GM12892 (cell line): ENCODE measurements at places on chromosomes 5 and 9.

DNA sequence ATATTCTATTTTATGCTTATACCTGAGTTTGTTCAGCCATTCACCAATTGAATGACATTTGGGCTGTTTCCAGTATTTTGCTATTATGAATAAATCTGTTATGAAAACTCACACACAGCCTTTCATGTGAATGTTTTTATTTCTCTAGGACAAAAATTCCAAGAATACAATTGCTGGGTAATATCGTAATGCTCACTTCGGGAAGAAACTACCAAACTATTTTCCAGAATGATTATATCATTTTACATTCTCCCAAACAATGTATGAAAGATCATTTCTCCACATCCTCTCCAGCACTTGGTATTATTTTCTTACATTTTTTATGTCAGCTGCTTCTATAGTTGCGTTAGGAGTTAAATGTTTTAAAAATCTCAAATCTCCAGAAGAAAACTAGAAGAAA lies 58.3 kb upstream of the LHFPL2 start:
- DNase-seq = no peak

DNA sequence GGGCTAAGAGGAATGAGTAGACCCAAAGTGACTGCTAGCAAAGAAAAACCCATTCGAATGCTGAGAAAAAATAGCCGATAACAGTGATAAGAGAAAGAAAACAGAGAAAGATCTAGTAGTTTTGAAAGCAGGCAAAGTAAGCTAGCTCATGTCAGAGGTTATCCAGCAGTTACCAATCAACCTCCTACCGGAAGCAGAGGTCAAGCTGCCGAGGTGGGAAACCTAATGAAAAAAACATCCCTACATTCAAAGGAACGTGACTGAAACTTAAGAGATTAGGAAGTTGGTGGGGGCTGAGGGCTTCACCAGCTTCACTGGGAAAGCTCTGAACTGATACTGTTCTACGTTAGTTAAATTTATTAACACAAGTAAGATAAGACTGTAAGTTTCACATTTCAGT lies 32.6 kb downstream of the SSBP2 start:
- DNase-seq = no peak

GRCh38 chr9:68749579-68750159 lies 44.6 kb downstream of the PIP5K1B start:
- DNase-seq = no peak

DNA sequence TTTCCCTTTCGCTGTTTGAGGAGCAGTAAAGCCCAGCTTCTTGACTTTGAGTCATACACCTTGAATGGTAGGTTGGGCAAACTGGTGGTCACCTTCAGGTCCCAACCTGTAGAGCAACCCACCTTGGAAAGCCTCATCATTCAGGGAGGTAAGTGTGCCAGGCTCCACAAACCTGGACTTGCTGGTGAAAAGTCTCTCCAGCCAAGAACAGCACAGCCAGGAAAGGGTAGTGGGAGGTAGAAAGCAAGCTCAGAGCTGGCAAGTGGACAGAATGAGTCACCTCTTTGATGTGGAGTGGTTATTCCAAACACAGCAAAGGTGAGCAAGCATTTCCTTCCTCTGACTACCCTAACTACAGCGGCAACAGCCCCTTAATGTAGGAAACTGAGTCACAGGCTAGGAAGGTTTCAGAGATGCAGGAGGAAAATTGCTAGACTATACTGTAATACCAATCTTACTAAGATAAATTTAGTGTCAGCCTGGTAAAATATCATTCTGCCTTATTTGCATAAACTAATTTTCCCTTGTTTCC lies 117.5 kb upstream of the MTAP start:
- no peak for DNase-seq

DNA sequence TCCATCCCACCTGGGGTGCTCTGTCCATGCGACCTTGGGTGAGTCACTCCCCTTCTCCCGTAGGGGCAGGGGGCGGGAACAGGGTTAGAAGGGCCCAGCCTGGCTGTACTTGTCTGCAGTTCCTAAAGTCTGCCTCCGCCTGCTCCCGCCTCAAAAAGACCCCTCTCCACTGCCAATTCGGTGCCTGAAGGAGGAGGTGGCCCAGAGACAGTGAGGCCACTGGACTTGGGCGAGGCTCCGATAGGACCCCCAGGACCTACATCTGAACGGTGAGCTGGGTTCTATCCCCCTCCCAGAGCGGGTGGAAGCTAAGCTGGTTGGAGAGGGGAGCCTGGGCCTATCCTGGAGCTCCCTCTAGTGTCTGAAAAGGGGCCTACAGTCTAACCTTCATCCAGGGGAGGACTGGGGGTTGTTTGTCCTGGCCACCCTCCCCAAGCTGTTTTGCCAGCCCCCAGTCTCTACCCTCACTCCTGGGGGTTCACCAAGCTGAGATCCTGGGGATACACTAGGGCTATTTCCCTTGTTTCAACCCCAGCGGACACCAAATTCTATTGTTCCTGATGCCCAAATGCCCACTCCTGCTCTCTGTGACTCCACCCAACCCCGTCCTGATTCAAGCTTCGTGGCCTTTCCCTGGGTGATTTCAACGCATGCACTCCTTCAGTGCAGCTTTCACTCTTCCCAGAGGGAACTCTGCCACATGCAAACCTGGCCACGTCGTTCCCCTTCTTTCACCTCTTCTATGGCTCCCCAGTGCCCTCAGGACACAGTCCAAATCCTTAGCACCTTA lies 6.1 kb upstream of the CRB2 start:
- DNase-seq = peak; percentile 82

- no peak for DNase-seq
These were observed 89.2 kb upstream of the ZNF462 start for GRCh38 chr9:106773750-106774149.

GRCh38 chr5:17064241-17064640 lies 128.2 kb upstream of the MYO10 start:
- no peak for DNase-seq

DNA sequence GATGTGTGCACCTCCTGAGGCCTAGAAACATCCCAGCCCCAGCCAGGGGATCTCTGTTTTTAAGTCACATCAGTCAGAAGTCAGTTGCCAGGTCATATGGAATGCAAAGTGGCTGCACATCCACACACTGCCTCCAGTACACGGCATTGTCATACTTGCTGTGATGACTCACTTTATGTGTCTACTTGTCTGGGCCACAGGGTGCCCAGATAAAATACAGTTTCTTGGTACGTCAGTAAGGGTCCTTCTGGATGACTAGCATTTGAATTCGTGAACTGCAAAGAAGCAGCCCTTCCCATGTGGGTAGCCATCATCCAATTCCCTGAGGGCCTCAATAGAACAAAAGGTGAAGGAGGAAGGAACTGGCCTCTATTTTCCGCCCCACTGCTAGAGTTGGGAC lies 27.7 kb downstream of the AUH start:
- no peak for DNase-seq

GRCh38 chr9:18371621-18372020 lies 102.3 kb upstream of the ADAMTSL1 start:
- DNase-seq = no peak

- no peak for DNase-seq
These were observed 216.8 kb downstream of the PBX3 start for GRCh38 chr9:125963932-125964331.

DNA sequence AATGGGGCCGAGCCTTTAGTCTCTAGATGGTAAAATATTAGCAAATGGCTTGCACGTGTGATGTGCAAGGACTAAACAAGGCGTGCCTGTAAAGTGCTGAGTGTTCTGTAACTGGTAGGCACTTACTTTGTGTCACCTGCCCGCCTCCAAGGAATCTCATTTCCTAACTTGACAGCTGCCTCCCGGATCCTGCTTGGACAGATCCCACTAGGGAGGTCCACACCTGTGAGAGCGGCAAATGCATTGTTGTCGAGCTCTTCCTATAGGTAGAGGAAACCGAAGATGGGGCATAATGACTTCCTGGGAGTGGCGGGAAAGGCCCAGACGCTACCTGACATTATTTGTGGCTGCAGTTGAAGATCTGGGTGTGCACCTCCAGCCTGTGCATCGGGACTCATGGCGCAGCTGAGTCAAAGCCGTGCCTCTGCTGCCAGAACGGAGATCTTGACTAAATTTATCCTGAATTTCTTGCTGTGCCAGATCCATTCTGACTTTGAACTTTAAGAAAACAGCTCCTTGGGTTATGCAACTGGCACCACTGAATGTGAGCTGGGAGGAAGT lies 79.8 kb downstream of the TENT4A start:
- no peak for DNase-seq

DNA sequence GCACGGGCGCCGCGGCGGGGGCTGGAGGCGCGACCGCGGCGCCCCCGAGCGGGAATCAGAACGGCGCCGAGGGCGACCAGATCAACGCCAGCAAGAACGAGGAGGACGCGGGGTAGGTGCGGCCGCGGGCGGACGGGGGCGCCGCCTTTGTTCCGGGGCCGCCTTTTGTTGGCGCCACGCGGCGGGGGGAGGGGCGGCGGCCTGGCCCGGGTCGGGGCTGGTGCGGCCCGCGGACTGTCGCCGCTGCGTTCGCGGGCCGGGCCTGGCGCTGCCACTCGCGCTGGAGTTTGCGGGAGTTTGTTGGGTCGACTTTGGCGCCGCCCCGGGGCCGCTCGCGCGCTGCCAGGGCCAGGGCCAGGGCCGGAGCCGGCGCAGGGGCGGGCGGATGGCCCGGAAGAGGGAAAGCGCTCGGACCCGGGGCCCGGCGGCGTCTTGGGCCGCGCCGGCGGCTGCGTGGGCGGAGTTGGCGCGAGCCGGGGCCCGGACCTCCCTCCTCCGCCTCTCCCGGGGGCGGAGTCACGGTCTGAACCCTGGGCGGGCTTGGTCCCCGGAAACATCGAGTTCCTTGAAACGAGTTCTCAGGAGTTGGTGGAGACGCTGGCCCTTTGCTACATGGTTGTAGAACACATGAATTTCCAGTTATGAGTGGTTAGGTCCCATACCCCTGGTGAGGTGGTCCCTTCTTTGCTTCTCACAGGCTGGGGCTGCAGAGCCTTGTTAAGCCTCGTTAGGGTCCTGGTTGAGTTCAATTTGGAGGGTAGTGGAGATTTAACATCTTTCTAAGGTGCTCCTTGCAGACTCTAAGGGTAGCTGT lies 809 bp downstream of the HNRNPAB start:
- peak; percentile 89 for DNase-seq
